ENCODE measurements at places on chromosomes 11 and 22.
A peak's percentile ranks its signal among the peaks of the same experiment; 100 is the strongest.

DNA sequence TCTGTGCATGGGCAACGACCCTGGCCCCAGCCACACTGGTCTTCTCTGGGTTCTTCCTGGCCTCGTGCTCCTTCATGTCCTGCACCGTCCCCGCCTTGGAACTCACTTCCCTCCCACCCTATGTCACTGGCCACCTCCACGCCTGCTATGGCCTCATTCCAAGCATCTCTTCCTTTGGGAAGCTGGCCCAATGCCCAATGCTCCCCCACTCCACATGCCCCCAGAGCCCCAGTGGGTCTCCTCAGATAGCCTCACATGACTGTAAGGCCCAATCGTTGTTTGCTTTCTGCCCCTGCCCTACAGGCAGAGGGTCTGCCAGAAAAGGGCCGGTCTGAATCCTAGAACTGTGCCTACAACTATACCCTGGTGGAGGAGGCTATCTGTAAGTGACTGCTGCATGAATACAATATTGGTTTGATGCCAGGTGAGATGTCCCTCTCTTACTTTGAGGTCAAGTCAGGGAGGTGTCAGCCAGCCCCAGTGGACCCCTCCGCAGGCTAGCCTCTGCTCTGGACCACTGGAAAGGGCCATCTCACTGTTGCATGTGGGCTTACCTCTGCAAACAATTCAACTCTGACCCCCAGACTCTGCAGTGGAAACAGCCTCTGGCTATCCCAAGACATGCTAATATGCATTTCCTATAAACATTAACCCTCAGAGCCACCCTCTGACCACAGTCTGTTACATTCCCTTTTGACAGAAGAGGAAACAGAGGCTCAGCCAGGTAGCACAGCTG lies 2.1 kb upstream of the GNAZ start:
- no peak for DNase-seq

DNA sequence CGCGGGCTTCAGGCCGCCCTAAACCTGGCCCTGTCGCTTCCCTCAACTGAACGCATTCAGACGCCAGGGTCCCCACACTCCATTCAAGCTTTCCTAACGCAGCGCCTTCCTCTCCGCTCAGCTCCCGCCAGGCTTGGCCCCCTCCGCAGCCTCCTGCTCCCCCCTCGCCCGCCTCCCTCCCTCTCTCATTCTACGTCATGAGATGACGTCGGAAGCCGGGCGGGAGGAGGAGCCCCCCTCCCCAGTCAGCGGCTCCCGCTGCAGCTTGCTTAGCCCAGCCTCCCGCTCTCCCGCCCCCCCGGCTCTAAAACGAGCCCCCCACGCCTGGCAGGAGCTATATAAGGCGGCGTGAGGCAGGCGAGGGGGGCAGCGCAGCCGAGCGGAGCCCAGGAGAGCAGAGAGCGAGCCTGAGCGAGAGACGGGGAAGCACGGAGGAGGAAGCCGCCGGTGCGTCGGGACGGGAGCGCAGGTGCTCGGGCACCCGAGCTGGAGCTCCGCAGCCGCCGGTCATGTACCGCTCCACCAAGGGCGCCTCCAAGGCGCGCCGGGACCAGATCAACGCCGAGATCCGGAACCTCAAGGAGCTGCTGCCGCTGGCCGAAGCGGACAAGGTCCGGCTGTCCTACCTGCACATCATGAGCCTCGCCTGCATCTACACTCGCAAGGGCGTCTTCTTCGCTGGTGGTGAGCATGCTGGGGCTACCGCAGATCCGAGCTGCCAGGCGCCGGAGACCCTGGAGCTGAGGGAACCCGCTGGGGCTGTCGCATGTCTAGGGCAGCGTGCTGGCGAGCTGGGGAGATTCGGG lies at the start of gene NPAS4:
Gene NPAS4, plus strand, starts transcription at position 365 of the 806 bp plus-strand sequence. Its CDS starts 145 bp downstream, at position 510.
- DNase-seq = peak; percentile 94

DNA sequence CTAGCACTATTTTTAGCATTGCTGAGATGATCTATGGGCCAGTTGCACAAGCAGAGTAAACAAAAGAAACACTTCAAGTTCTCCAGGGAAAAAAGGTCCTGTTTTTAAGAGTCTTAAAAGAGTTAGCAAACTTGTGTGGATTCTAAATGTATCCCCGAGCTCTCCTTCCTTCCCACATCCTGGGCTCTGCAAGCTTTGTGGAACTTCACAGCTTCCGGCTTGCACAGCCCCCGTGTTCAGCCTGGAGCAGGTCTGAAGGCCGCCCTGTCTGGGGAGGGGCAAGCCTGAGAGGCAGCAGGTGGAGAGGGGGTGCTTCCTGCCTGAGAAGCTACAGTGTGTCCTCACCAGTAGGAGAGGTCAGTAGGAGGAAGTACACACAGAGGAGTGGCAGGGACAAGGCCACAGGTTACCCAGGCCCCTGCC lies 35.1 kb upstream of the SUSD2 start:
- DNase-seq = no peak

GRCh38 chr11:121536126-121536525 lies 83.4 kb upstream of the SORL1-AS1 start:
- no peak for DNase-seq

- DNase-seq = no peak
Measured at GRCh38 chr11:115566180-115566764, 62.1 kb upstream of the CADM1 start.

- no peak for DNase-seq
Measured at GRCh38 chr11:33211153-33211552, 46.0 kb upstream of the HIPK3 start.
